Activated T-helper 2 cell treated with anti-CD3 and anti-CD28 coated beads, Interferon-gamma antibody, Interleukin-2, Interleukin-4, amounts not matched to agents 10 μg/mL and 5 μg/mL and 100 μg/mL, durations not matched to agents 14 hours and 24 hours and 36 hours (primary cell): ENCODE measurements at places on chromosomes 16 and 17. TPM values are rescaled to one million over a fixed set of nuclear protein-coding genes. Genes with fewer than 3 reads are reported as not detected.

- no peak overlapping the region for H3K27ac ChIP-seq
- peaks cover 17% of the 10 kb centered on the region for H3K27me3 ChIP-seq
- no peaks in the 10 kb centered on the region for H3K36me3 ChIP-seq
Observed at GRCh38 chr17:9044772-9045463, 23.6 kb downstream of the NTN1 start.

DNA sequence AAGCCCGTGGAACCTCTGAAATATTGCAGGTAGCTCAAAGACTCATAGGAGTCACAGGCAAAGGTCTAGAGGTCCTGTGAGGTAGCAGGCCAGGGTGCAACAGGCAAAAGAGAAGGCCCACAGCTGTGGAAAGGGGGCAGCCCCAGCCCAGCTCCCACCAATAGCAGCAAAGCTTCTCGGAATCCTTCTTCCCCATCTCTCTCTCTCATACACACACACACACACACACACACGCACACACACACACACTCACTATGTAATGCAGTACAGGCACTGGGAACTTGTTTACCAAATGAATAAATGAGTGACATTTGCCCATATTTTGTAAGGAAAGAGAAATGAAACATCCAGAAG lies 16.8 kb upstream of the SUPT4H1 start:
- DNase-seq: no peak
- H3K4me1 ChIP-seq: peaks cover 4% of the 10 kb centered on the region
- no peak overlapping the region for H3K4me3 ChIP-seq
- H3K36me3 ChIP-seq: peaks cover 13% of the 10 kb centered on the region
- no peaks in the 10 kb centered on the region for H3K27me3 ChIP-seq

IRX3 gene
- 0.74 and 0.96 TPM in 2 replicates for total RNA-seq

NGFR gene
- total RNA-seq: 0.14 and 0.18 TPM in 2 replicates

SEC14L5 gene
- total RNA-seq: not detected in 2 replicates

DNA sequence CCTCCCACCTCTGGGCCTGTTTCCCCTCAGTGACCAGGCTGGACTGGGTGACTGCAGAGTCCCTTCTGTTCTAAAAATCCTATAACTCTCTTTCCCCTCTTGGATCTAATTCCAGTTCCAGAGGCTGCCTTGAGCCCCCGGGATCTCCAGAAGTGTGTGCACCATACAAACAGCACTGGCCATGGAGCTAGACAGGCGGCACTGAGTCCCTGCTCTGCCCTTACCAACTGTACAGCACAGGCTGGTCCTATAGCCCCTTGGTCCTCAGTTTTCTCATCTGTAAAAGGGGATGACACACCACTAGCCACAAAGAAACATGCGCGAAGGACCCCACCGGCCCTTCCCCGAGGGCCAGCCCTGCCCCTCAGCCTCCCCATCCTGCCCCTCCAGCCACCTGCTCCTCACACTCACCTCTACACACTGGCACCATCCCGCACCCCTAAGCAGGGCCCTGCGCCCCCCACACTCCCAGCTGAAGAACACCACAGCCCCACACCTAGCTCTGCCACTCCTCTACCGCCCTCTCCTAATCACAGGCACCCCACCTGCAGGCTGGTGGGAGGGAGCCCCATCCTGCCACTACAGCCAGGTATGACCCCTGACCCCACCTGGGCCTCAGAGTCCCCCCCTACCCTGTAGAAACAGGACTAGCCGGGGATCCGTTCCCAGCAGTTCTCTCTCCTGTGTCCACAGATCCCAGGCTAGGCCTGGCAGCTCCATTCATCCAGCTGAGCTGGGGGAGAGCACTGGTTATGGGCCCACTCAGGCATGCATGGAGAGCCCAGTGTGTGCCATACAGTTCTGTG lies 913 bp upstream of the KRT16 start:
- H3K36me3 ChIP-seq: no peaks in the 10 kb centered on the region
- no peak overlapping the region for H3K27ac ChIP-seq
- H3K4me3 ChIP-seq: no peak overlapping the region
- no peaks in the 10 kb centered on the region for H3K4me1 ChIP-seq
- peaks cover 5% of the 10 kb centered on the region for H3K27me3 ChIP-seq
- no peak for DNase-seq

KRT9 gene
- not detected in 2 replicates for total RNA-seq

GRCh38 chr16:67608364-67608763 lies 36.6 kb upstream of the CARMIL2 start:
- DNase-seq: no peak
- H3K27me3 ChIP-seq: no peaks in the 10 kb centered on the region
- H3K36me3 ChIP-seq: peaks cover 28% of the 10 kb centered on the region
- H3K27ac ChIP-seq: peak overlapping the region; percentile 43
- peaks cover 7% of the 10 kb centered on the region for H3K4me1 ChIP-seq
- H3K4me3 ChIP-seq: no peak overlapping the region

IL34 gene
- total RNA-seq: 0.28 TPM in 1 of 2 replicates, not detected in the other

DNA sequence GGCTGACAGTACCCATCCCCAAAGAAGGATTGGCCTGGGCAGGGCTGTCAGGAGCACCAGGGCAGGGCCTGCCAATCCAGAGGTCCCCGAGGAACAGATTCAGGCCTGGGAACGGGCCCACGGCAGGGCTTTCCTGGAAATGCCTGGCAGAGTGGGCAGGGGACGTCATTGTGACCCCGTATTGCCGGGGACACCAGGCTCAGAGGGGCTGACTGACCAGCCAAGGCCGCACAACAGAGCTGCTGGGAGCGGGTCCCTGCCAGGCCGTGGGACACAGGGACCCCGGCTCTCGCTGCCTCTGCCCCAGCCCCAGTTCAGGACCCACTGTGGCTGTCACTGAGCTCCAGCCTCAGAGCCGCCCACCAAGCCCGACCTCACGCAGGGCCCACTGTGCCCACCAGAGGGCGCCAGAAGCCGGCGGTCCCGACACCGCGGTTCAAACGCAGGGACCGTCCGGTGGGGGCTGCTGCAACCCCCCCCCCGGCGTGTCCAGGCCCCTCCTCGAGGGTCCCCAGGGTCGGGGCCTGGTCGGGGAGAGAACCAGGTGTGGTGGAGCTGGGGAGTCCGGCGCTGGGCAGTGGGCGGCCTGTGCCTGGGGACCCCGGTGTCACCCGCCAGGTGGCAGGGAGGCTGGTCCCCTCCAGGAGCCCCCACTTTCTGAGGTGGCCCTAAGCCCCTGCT lies 15.2 kb upstream of the SSTR5 start:
- no peaks in the 10 kb centered on the region for H3K4me1 ChIP-seq
- no peak overlapping the region for H3K4me3 ChIP-seq
- no peaks in the 10 kb centered on the region for H3K36me3 ChIP-seq

OTOP3 gene
- not detected in 2 replicates for total RNA-seq

ZNF594 gene
- total RNA-seq: 8.0 and 8.9 TPM in 2 replicates

TBC1D26 gene
- total RNA-seq: 0.23 TPM in 1 of 2 replicates, not detected in the other

CD300LF gene
- not detected in 2 replicates for total RNA-seq

DNA sequence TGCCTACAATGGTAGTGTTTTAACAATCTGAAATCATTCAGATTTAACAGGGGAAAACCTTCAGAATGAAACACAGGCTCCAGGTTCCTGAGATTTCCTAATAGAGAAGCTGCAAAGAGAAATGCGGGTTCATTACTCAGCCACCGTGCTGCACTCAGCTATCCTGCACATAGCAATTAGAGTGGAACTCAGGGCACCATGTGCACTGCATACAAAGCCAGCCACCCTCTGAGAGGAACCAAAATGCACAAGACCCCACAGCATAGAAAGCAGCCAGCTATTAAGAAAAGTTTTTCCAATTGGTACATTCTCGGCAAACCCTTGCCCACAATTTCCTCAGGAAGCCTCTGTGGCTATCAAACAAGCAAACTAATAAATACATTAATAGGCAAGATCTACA lies 37.4 kb downstream of the TOM1L2 start:
- H3K27me3 ChIP-seq: peaks cover 2% of the 10 kb centered on the region
- no peaks in the 10 kb centered on the region for H3K36me3 ChIP-seq
- no peak overlapping the region for H3K27ac ChIP-seq
- no peak overlapping the region for H3K4me3 ChIP-seq

DNA sequence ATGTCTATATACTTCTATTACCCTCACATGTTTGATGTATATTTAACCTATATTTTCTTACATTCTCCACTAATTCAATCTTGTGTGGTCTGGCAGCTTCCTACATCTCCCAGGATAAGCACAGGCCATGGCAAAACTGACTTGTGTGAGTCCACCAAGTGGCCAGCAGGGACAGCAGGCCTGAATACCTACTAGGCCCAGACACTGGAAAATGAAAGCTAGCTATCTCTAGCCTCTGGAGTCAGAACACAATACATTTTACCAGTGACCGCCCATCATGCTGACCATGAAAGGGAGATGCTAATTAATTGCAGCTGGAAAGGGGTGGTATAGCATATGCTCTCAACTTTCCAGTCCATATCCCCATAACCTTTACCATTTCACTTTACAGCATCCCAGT lies 132.3 kb downstream of the PCTP start:
- no peak for DNase-seq
- H3K27ac ChIP-seq: no peak overlapping the region
- no peaks in the 10 kb centered on the region for H3K36me3 ChIP-seq
- no peaks in the 10 kb centered on the region for H3K4me1 ChIP-seq
- no peak overlapping the region for H3K4me3 ChIP-seq

- no peak for DNase-seq
- H3K27ac ChIP-seq: no peak overlapping the region
- no peak overlapping the region for H3K4me3 ChIP-seq
- peaks cover 17% of the 10 kb centered on the region for H3K27me3 ChIP-seq
Observed at GRCh38 chr17:66177048-66177447, 14.9 kb downstream of the CEP112 start.

ABCC11 gene
- 0.05 and 0.09 TPM in 2 replicates for total RNA-seq

GRCh38 chr16:56700631-56701030 lies 18.4 kb downstream of the MT1X start:
- no peak overlapping the region for H3K4me3 ChIP-seq
- H3K4me1 ChIP-seq: peaks cover 11% of the 10 kb centered on the region
- DNase-seq: no peak
- H3K27me3 ChIP-seq: no peaks in the 10 kb centered on the region
- no peak overlapping the region for H3K27ac ChIP-seq
- H3K36me3 ChIP-seq: no peaks in the 10 kb centered on the region

ZNF287 gene
- total RNA-seq: 6.0 and 7.9 TPM in 2 replicates

GRCh38 chr16:18959031-18959505 lies 24.7 kb upstream of the TMC7 start:
- no peak overlapping the region for H3K4me3 ChIP-seq
- no peak overlapping the region for H3K27ac ChIP-seq
- H3K4me1 ChIP-seq: peaks cover 7% of the 10 kb centered on the region
- peaks cover 12% of the 10 kb centered on the region for H3K27me3 ChIP-seq
- no peaks in the 10 kb centered on the region for H3K36me3 ChIP-seq

GRCh38 chr16:88719267-88719932 lies 13.1 kb downstream of the CTU2 start:
- H3K4me1 ChIP-seq: no peaks in the 10 kb centered on the region
- no peak overlapping the region for H3K27ac ChIP-seq
- H3K27me3 ChIP-seq: no peaks in the 10 kb centered on the region
- DNase-seq: no peak
- H3K36me3 ChIP-seq: peaks cover 43% of the 10 kb centered on the region

GRCh38 chr17:80086616-80087015 lies 14.8 kb upstream of the GAA start:
- no peak overlapping the region for H3K4me3 ChIP-seq
- DNase-seq: no peak
- peaks cover 4% of the 10 kb centered on the region for H3K4me1 ChIP-seq
- H3K27ac ChIP-seq: no peak overlapping the region
- H3K36me3 ChIP-seq: no peaks in the 10 kb centered on the region
- H3K27me3 ChIP-seq: peaks cover 1% of the 10 kb centered on the region

DNA sequence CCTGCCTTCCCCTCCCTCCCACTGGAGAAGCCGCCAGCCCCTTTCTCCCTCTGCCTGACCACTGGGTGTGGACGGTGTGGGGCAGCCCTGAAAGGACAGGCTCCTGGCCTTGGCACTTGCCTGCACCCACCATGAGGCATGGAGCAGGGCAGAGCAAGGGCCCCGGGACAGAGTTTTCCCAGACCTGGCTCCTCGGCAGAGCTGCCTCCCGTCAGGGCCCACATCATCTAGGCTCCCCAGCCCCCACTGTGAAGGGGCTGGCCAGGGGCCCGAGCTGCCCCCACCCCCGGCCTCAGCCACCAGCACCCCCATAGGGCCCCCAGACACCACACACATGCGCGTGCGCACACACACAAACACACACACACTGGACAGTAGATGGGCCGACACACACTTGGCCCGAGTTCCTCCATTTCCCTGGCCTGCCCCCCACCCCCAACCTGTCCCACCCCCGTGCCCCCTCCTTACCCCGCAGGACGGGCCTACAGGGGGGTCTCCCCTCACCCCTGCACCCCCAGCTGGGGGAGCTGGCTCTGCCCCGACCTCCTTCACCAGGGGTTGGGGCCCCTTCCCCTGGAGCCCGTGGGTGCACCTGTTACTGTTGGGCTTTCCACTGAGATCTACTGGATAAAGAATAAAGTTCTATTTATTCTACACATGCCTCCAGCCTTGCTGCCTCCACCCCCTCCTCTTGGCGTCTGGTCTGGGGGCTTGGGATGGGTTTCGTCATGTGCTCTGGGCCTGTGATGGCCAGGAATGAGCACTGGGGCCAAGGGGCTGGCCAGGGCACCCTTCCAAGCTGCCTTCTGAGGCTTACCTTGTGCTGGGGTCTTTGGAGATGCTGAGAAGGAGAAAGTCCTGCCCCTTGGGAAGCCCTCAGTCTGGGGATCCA lies 7.3 kb downstream of the GJD3 start:
- H3K27me3 ChIP-seq: no peaks in the 10 kb centered on the region
- no peak for DNase-seq
- H3K36me3 ChIP-seq: peaks cover 21% of the 10 kb centered on the region
- no peak overlapping the region for H3K4me3 ChIP-seq
- no peak overlapping the region for H3K27ac ChIP-seq

SBK1 gene
- total RNA-seq: 1.3 and 1.4 TPM in 2 replicates
